ENCODE measurements at places on chromosomes 16 and 17.

- no peak for DNase-seq
These were observed 849 bp upstream of the SOX15 start for GRCh38 chr17:7590743-7591142.

GRCh38 chr17:75695830-75696271 lies 25.4 kb upstream of the ITGB4 start:
- DNase-seq: no peak

- DNase-seq: no peak
These were observed 13.6 kb downstream of the CDH15 start for GRCh38 chr16:89184933-89185794.

GRCh38 chr17:44745301-44745700 lies 13.5 kb upstream of the ADAM11 start:
- no peak for DNase-seq

- no peak for DNase-seq
These were observed 388.5 kb downstream of the XYLT1 start for GRCh38 chr16:17082095-17082882.

DNA sequence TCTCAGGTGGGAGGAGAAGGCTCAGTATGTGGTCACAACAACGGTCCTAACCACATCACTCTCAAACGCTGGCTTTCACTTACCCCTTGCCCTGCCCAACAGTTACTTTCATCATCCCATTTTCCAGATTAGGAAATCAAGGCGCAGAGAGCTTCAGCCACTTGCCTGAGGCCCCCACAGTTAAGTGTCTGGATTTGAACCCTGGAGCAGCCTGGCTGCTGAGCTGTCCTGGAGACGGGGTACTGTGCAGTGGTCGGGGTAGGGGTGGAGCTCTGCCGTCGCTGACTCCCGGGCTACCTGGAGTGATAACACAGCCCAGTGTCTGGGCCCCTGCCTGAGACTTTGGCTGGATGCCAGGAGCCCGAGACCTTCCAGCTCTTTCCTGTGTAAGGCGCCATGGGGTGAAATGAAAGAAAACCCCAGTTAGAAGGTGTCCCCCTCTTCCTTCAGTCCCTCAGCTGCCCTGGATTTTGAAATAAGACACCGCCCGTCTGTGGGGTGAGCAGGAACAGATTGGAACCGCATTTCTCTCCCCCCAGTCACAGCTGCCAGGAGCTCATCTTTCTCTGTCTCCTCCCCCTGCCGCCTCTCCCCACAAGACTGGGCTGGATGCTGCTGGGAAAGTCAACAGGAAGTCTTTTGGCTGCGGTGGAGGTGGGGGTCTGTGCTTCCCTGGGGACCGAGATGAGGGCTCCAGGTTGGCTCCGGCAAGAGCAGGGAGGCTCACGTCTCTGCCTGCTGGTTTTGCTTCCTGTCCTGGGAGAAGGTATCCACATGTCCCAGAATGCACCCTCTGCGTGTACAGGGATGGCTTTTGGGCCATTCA lies 280.2 kb downstream of the SEC14L1 start:
- DNase-seq: peak; percentile 49

DNA sequence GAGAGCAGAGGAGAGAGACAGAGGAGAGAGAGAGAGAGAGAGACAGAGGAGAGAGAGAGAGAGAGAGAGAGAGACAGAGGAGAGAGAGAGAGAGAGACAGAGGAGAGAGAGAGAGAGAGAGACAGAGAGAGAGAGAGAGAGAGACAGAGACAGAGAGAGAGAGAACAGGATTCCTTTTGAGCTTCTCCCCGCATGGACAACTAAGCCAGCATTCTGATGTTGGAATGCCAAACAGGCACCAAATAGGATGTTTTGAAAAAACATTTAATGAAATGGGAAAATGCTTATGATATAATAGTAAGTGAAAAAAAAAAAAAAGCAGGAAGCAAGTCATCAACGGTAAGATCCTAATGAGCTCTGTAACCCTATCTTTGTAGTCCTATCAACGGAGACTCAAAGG lies 60.7 kb downstream of the ARSG start:
- no peak for DNase-seq

DNA sequence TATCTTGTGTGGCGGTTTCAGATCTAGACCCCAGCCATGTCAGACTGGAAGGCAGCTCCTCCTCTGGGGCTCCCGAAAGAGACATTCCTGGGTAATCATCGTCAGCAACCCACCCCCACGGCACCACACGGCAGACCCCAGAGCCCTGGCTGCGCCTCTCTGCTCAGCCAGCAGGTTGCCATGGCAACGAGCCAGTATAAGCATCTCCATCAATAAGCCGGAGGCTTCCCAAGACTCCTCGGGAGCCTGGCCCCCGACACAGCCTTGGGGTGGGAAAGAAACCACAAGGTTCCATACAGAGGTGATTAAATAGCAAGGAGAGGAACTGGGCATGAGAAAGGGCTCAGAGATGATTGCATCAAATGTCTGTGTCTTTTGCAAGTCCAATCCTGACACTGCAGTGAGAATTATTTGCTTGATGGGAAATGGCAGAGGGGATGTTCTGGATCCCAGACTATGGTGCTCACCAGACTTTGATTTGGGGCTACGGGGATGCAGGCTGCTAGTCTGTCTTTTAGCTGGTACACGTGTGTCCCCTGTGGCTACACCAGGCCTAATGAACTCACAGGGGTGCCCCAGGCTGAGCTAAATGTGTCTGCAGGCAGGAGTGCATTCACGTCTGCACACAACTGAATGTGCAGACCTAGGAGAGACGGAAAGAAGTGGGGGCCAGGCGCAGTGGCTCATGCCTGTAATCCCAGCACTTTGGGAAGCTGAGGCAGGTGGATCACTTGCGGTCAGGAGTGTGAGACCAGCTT lies 320.5 kb upstream of the TNRC6C start:
- DNase-seq: no peak

DNA sequence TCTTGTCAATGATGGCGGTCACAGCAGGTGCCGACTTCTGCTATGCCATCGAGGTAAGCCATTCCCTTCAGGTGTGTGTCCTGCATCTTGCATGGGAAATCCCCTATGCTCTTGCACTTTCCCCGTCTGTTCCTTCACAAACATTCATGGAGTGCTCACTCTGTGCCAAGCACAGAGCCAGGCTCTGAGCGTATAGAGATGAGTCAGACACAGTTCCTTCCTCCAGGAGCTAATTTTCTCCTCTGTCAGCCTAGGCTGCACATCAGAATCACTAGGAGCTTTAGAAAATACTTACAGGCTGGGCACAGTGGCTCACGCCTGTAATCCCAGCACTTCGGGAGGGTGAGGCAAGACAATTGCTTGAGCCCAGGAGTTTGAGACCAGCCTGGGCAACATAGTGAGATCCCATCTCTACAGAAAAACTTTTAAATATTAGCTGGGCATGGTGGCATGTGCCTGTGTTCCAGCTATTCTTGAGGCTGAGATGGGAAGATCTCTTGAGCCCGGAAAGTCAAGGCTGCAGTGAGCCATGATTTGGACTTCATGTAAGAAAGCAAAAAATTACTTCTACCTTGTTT lies 14.1 kb downstream of the PRMT7 start:
- no peak for DNase-seq

DNA sequence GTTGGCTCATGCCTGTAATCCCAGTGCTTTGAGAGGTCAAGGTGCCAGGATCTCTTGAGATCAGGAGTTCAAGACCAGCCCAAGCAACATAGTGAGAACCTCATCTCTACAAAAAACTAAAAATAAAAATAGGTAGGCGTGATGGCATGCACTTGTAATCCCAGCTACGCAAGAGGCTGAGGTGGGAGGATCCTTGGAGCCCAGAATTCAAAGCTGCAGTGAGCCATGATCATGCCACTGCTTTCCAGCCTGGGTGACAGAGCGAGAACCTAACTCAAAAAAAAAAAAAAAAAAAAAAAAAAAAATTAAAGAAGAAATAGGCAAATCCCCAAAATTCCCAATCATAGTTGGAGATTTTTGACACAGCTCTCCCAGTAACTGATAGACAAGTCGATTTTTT lies 32.2 kb upstream of the SRCIN1 start:
- no peak for DNase-seq

- DNase-seq: no peak
These were observed 30.2 kb upstream of the ST6GALNAC1 start for GRCh38 chr17:76673729-76674128.

DNA sequence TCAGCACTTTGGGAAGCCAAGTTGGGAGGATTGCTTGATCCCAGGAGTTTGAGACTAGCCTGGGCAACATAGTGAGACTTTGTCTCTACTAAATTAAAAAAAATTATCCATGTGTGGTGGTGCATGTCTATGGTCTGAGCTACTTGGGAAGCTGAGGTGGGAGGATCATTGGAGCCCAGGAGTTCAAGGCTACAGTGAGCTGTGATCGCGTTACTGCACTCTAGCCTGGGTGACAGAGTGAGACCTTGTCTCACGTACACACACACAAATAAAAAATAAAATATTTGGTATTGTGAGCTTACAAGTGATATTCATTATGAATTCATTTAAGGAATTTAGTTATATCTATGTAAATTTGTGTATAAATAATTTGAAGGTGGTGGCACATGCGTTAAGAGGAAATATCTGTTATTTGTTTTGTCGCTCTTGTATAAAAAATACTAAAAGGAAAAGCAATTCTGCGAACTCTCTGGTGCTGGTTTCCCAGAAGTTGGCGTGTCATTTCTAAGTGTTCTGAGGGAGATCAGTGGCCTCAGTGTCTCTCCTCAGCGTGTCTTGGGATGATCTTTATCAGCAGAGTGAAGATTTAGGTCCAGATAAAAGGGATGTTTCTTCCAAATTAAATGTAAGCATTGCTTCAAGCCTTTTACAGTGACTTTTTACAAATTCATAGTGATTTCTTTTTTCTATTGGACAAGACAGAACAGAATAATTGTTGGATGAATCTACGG lies 187.6 kb downstream of the FTO start:
- no peak for DNase-seq

- DNase-seq: no peak
These were observed 148.3 kb downstream of the KATNIP start for GRCh38 chr16:27698266-27698665.

- peak; percentile 91 for DNase-seq
These were observed at the start of gene MLX for GRCh38 chr17:42566883-42567573. Gene MLX (plus strand): TSS chr17:42567100. CDS start chr17:42567125, 25 bp downstream.

GRCh38 chr17:8711291-8711690 lies 33.3 kb downstream of the CCDC42 start:
- DNase-seq: no peak

DNA sequence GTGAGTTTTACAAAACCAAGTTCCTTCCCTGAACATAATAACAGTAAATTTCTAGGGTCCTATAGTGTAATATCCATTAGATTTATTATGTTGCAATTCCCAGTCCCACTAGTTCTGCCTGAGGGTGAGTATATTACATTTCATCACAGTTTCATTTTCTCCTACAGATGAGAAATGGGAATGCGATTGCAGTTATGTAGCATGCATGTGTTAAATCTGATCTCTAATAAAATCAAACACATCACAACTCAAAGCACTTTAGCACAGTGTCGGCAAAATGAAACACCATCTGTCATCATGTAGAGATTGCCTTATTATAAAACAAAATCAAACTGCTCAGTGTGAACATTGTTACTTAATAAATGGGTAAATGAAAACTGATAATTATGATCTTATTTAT lies 180.5 kb upstream of the TOX3 start:
- DNase-seq: no peak

GRCh38 chr16:71734511-71734910 lies 10.0 kb upstream of the PHLPP2 start:
- no peak for DNase-seq

GRCh38 chr16:22191532-22192260 lies 14.4 kb upstream of the EEF2K start:
- peak; percentile 33 for DNase-seq

- DNase-seq: no peak
These were observed 22.3 kb upstream of the N4BP1 start for GRCh38 chr16:48632137-48632774.
